Occipital lobe (tissue), 3 donors: ENCODE measurements at places on chromosomes 4 and X. TPM values are rescaled to one million over a fixed set of nuclear protein-coding genes. Genes with fewer than 3 reads are reported as not detected.

Gene SPATA4
- 1.1 TPM for total RNA-seq

Gene CXCL1
- 2.0 TPM for total RNA-seq

Gene SLITRK2
- total RNA-seq = 9.7 TPM

Gene SLC38A5
- total RNA-seq = 26.5 TPM

Gene CXXC4
- 128 TPM for total RNA-seq

Gene MCF2
- 12.9 TPM for total RNA-seq

Gene GAGE12F
- total RNA-seq = not detected

Gene DUX4
- not detected for total RNA-seq

Gene ARMCX4
- 14.5 TPM for total RNA-seq

Gene PIN4
- total RNA-seq = 13.7 TPM

Gene KDR
- 13.7 TPM for total RNA-seq

Gene TIGD4
- total RNA-seq = 2.7 TPM

Gene TMEM150C
- 90.0 TPM for total RNA-seq

Gene FGFBP2
- total RNA-seq = not detected

Gene SSX2B
- total RNA-seq = not detected

Gene RIPPLY1
- not detected for total RNA-seq

Gene MGAT4D
- not detected for total RNA-seq

Gene UGT2B17
- total RNA-seq = not detected

Gene FGG
- 3.1 TPM for total RNA-seq

Gene PGK1
- total RNA-seq = 90.8 TPM

Gene CDS1
- 9.4 TPM for total RNA-seq
